Non-pigmented ciliary epithelial cell (primary cell): ENCODE measurements at places on chromosomes 7 and 10.

DNA sequence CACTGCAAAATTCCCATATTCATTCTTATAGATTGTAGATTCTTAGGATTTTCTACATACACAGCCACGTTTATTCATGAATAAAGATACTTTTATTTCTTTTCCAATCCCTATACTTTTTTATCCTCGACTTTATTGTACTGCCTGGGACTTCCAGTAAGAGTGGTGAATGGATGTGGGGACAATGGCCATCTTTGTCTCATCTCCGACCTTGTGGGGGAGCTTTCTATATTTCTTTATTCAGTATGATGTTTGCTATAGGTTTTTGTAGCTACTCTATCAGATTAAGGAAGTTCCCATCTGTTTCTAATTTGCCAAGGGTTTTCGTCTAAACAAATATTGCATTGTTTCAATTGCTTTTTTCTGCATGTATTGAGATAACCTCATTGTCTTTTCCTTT lies 184.3 kb downstream of the FOXP2 start:
- no peak for DNase-seq

DNA sequence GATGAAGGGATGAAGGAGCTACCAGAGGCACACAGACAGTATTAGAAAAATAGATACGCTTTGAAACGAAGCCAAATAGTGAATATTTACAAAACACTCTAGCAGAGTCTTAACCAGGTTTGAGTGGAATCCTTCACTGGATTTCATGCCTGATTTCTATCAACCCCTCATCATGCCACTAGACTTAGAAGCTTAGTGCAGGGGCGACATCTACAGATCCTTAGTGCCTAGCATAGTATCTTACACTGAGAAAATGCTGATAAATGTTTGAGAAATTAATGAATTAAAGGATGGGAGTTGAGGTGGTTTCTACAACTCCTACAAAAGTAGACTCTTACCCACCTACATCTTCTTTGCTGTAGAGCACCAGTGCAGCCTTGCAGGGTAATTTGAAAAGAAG lies 54.7 kb upstream of the CCNJ start:
- no peak for DNase-seq

DNA sequence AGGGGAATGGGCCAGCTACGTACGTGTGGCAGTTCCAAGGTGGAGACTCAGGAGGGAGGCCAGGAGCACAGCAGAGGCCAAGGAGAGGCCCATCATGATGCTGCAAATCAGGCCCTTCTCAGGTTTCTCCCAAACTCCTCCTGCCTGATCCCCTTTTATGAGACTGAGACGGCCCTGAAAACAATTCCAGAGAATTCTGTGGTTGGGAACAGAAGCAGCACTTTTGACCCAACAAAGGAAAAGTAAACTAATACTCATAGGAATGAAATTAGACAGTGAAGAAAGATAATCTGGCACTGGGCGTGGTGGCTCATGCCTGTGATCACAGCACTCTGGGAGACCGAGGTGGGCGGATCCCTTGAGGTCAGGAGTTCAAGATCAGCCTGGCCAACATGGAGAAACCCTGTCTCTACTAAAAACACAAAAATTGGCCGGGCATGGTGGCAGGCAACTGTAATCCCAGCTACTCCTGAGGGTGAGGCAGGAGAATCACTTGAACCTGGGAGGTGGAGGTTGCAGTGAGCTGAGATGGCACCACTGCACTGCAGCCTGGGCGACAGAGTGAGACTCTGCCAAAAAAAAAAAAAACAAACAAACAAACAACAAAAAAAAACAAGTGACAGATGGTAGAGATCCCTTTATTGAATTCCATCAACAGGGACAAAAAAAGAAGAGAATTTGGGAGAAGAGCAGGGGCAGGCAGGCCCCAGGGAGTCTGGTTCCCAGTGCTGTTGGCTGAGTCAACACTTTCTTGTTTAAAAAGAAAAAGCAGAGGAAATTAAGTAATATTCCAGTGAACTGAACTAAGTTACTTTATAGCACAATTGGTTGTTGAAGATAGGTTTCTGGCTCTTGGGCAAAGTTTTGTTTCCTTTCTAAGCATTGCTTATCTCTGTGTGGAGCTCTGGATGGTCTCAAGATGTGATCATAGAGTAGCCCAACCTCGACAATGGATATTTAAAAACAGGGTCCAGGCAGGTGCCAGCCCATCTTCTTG lies at the start of gene CCL26:
CCL26 (minus strand) TSS at position 131 of the 997 bp plus-strand sequence; CDS start at position 96, 35 bp downstream.
- peak; percentile 49 for DNase-seq

GRCh38 chr7:131689662-131690234 lies 133.3 kb upstream of the PODXL start:
- DNase-seq: no peak

GRCh38 chr10:113302062-113302461 lies 250.8 kb upstream of the HABP2 start:
- DNase-seq: no peak
